ENCODE measurements at places on chromosomes 4 and X.
A peak's percentile ranks its signal among the peaks of the same experiment; 100 is the strongest.

- no peak for DNase-seq
Measured at GRCh38 chrX:116236666-116237065, 66.1 kb downstream of the AGTR2 start.

GRCh38 chr4:4625488-4625887 lies 83.6 kb upstream of the STX18 start:
- DNase-seq: no peak

DNA sequence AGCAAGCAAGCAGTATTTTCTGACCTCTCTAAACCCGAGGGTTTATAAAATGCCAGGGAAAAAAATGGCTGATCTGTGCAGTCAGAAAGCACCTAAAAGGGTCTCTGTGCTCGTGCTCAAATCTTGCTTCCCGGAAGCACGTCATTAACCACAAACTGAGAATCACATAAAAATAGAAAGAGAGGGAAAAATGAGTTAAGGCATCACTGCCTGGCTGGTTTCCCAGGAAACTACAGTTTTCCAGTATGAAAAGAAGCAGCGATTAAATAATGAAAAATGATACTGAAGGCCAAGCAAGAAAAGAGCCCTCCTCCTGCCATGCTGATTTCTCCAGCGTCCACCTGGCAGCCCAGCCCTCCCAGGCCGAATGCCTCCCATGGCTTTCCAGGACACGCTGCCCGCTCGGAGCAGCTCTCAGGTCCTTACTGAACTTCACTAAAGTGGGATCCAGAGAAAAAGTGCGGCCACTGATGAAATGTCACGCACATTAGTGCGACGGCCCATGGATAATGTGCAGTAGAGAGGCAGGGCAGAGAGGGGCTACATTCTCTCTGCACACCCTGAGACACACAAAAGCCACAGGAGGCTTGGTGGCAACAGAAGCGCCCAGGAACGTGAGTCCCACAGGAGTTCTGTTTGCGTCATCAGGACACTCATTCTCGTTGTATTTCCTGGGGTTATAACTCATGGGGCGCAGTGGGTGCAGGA lies 80.4 kb downstream of the WFS1 start:
- DNase-seq: no peak

- no peak for DNase-seq
Measured at GRCh38 chr4:7757501-7758471, 181.9 kb downstream of the AFAP1 start.

DNA sequence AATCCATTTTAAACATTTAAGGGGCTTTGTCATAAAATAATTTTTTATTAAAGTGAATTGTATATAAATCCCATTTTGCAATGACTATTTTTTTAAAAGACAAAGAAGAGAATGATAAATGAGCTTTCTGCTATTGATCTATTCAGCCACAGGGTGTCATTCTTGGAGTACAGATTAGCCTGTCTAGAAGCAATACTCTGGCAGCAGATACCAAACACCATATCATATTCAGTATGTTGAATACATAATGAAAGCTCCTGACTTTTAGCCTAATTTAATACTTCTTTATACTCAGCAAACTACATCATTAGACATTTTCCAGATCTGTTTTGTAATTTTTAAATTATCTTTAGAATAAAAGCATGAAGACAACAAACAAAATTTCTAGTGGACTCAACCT lies 496.3 kb downstream of the PDGFC start:
- DNase-seq: no peak

GRCh38 chrX:128106630-128107029 lies 54.4 kb upstream of the ACTRT1 start:
- DNase-seq: no peak

DNA sequence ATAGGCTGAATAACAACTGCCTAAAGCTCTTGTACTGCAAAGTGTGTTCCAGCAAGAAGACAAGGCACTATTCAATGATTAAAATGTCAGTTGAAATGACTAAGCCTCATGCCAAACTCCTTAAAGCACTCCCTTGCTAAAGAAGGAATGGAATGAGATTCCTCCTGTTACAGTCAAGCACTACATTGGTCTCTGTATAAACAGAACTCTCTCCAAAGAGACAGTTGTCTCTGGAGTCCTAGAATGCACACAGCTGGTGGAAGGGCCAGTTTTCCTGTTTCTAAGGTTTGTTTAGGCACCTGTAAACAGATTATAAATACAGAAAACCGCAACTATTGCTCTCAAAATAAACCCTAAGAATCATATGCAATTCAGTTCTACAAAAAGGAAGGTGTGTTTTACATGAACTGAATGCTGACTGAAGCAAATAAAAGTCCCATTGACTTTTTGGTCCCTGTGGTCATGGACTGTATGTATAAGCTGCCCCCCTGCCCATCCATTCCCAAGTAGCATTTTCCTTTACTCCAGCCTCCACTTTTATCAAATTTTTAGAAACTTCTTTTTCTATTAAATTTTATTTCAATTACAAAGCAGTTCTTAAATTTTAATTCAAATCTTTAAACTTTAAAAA lies 47.0 kb downstream of the FAT1 start:
- no peak for DNase-seq

GRCh38 chr4:70670332-70671014 lies 4.2 kb upstream of the JCHAIN start:
- DNase-seq: no peak

GRCh38 chr4:149980941-149981340 lies 97.3 kb upstream of the DCLK2 start:
- DNase-seq: peak; percentile 0

GRCh38 chr4:54992266-54992665 lies 133.1 kb downstream of the KDR start:
- no peak for DNase-seq

- no peak for DNase-seq
Measured at GRCh38 chrX:152733261-152733975, at the start of the genes CSAG1 and MAGEA12. CSAG1 (minus strand) TSS chrX:152733721; CDS start chrX:152732460, 1,261 bp downstream. MAGEA12 (plus strand) TSS chrX:152733757; CDS start chrX:152736162, 2,405 bp downstream.

DNA sequence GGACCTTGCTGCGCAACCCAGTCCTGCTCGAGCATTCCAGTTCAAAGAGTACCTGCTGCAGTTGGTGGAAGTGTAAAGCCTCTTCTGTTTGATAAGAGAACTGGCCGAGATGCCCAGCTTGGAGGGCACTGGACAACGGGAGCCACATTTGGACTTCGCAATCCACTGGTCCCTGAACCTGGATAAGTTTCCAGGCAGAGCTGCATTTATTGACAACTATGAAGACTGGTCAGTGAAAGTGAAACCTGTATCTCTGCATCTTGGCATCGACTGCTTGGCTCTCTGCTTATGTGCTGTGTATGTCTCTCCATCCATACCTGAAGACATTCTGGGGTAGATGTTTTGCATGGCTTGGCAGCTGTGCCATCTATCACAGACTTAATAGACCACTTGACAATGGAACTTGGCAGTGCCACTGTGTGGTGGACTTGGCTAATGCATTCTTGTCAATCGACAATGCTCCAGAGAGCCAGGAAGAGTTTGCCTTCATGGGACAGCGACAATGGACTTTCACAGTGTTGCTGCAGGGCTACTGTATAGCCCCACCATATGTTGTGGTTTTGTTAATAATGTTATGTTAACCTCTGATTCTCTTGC lies 43.5 kb upstream of the ZBTB33 start:
- DNase-seq: no peak

DNA sequence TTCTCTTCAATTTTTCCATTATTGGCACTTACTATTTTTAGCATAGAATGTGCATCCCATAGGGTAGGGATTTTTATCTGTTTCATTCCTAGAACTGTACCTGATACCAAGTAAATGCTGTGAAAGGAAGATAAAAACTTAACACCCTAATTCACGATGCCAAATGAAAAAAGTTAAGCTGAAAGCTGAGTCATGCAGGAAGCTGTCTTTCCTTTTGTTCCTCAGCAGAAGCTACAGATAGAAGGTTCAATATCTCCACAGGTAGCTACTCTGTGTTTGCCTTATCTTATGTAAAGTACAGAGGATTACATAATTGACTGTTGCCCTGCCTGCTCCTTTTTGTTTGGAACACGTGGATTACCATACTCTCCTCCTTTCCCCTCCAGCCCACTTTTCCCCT lies 77.0 kb downstream of the LRP2BP start:
- no peak for DNase-seq

- no peak for DNase-seq
Measured at GRCh38 chr4:121838136-121838535, 14.5 kb upstream of the CCNA2 start.

DNA sequence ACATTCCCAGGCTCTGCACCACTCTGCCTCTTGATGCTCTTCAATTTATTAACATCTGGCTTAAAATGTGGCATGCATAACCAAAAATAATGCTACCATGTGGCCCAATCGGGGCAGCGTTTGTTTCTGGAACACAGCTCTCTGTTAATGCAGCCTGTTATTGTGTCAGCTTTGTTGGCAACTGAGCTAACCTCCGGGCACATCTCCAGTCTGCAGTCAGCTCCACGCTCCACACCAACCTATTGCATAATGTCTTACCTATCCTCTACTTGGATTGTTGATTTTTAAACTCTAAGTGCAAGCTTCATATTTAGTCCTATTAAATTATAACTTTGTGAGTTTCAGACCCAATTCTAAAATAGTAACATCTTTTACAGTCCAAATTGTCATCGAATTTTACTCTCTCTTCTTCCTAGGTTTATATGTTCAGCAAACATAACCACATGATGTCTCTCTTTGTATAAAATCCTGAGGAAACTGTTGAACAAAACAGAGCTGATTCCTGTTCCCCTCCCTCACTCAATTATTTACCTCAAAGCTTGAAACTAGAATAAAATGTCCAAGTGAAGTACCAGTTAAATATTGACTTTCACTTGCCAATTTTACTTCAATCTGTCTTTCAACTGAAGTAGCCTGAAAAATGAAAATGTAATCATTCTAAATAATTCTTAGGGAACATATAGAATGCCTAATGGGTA lies 92.2 kb upstream of the RAPGEF2 start:
- no peak for DNase-seq

DNA sequence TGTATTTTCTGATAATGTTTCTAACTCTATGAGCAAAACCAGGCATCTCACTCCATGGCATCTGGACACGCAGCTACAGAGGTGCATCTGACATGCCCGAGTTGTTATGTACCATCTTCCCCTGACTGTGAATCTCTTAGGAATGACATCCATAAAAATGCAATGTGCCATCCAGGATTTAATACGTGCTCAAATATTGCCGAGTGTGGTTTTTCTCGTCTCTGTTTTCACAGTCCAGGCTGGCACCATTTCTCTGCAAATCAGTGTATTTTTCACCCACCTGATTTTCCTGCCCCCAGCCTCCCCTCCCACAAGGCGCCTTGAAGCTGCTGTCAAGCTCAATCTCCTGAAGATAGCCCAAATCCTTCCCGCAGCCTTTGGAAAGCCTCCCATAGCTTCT lies 154.6 kb downstream of the DHRSX start:
- DNase-seq: no peak

GRCh38 chr4:86184216-86184900 lies 175.5 kb downstream of the MAPK10 start:
- DNase-seq: no peak

- DNase-seq: no peak
Measured at GRCh38 chrX:66039944-66040343, at the start of gene VSIG4. VSIG4 (minus strand) TSS chrX:66040080; CDS start chrX:66039998, 82 bp downstream.

DNA sequence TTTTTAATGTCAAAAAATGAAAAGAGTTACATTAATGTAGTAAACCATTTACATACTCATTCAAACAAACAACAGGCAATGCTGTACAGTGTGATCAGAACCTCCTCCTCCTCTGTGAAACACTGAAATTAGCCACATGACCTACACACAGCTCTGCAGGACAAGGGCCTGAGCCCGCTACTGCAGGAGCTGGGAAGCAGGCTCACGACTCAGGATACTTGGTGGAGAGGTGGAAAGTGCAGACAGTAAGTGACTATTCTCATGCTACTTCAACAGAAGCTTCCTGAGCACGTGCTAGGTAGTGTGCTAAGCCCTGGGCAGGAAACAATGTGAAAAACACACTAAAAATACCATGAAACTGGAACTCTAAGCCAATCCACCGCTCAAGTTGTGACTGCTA lies 56.8 kb downstream of the TAPT1 start:
- DNase-seq: no peak

GRCh38 chr4:15043226-15043625 lies 40.9 kb downstream of the CPEB2 start:
- no peak for DNase-seq

GRCh38 chrX:107298276-107298675 lies 91.9 kb downstream of the DNAAF6 start:
- DNase-seq: no peak

- DNase-seq: no peak
Measured at GRCh38 chr4:115781528-115782146, 668.2 kb upstream of the NDST4 start.

- no peak for DNase-seq
Measured at GRCh38 chr4:114599903-114600552, 1.4 kb downstream of the UGT8 start.

GRCh38 chr4:86910369-86910768 lies 18.1 kb upstream of the C4orf36 start:
- DNase-seq: no peak

GRCh38 chrX:39969099-39969818 lies 128.5 kb downstream of the BCOR start:
- no peak for DNase-seq

- no peak for DNase-seq
Measured at GRCh38 chr4:175411251-175411650, 400.8 kb downstream of the GPM6A start.

DNA sequence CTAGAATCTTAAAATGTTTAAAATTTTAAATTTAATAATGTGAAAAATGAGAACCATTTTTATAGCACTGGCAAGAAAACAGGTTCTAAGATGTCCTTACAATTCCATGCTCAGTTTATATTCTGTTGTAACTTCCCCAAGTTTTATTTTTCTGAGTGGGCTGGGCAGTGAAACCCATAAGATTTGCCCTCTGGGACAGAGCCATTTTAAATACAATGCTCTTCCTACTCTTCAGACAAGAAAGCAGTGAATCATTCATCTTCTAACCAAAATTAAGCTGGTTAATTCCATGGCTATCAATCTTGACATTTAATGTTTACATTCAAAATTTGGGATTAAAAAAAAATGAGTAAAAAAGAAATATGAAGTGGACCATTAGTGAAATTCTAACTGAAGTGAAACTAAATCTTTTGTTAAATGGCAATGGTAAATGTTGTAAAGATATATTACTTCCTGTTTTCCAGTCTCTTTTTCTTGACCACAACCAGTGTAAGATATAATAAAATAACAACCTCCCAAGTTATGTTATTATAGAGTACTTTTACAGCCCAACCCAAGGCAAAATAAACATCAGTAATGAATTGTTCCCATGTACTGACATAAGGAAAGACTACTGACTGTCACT lies 37.2 kb upstream of the PTPN13 start:
- no peak for DNase-seq

DNA sequence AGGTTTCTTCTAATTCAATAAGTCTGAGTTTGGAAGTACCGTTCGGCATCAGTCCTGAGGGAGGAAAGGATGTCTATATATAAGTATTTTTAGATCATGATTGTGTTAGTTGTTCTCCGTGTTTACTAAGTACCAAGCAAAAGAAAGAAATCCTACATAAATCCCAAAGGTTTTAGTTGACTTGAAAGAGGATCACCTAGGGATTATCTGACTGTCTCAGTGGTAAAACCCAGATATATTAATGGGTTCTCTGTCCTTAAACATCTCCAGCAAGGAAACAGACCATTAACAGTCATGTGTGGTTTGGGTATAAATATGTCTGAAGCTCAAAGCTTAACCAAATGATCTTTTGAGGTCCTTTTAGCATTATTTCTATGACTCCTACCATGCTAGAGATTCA lies 207.1 kb upstream of the RASGEF1B start:
- DNase-seq: no peak
